Stimulated activated naive CD8-positive, alpha-beta T cell treated with anti-CD3 and anti-CD28 coated beads, Interleukin-15, Interleukin-2, amounts not matched to agents 100 U/mL and 50 U/mL, for 24 hours (primary cell): ENCODE measurements at places on chromosomes 1 and 21.

DNA sequence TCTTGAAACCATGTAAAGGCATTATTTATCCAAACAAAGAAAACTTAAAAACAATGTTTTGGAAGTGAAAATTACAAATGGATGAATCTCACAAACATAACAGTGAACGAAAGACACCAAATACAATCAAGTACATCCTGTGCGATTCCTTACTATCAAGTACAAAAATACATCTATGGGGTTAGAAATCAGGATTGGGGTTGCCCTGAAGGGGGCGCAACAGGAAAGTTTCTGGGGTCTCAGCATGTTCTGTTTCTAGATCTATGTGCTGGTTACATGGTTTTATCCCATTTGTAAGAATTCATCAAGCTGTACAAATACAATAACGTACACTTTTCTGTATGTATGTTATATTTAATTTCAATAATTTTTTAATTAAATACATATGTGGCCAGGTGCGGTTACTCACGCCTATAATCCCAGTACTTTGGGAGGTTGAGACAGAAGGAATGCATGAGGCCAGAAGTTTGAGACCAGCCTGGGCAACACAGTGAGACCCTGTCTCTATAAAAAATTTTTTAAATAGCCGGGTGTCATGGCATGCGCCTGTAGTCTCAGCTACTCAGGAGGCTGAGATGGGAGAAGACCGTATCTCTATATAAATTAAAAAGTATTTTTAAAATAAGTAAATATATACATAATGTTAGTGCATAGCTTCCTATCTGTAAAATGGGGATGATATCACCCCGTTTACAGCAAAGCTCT is 121.5 kb upstream of the SOD1 start:
- peak; percentile 31 for DNase-seq

DNA sequence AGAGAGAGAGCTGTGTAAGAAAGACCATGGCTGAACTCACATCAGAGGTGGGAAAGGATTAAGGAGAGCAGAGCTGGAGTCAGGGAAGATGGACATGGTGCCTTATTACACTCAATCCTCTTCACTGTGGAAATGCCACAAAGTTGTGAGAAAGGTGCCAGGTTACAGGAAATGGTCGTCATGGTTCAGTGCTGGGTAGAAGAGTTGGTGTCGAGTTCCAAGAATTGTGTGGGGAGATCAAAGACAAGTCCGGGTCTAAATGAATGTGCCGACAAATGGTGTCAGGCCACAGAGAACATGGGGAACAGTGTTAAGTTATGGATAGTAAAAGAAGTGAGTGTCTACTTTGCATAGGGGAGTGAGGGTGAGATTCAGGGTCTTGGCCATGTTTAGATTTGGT is 40.9 kb downstream of the LAMC2 start:
- DNase-seq, result no peak

GRCh38 chr1:103514920-103515503 is 10.5 kb upstream of the RNPC3 start:
- no peak for DNase-seq

DNA sequence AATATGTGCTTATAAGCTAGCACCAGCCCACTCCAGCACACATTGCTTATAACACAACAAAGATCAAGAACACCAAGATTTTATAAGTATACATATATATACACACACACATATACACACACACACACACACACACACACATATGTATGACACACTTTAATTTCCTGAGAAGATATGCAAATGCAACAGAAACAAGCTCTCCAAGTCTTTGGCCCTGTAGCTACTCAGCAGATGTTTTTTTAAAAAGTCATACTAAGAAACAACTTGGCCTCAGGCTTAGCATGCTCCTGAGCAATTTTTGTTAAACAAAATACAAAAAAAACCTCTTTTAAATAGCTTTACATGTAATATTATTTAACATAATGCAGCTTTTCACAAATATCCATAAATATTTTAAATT is 11.1 kb downstream of the TNFSF18 start:
- DNase-seq, result no peak

DNA sequence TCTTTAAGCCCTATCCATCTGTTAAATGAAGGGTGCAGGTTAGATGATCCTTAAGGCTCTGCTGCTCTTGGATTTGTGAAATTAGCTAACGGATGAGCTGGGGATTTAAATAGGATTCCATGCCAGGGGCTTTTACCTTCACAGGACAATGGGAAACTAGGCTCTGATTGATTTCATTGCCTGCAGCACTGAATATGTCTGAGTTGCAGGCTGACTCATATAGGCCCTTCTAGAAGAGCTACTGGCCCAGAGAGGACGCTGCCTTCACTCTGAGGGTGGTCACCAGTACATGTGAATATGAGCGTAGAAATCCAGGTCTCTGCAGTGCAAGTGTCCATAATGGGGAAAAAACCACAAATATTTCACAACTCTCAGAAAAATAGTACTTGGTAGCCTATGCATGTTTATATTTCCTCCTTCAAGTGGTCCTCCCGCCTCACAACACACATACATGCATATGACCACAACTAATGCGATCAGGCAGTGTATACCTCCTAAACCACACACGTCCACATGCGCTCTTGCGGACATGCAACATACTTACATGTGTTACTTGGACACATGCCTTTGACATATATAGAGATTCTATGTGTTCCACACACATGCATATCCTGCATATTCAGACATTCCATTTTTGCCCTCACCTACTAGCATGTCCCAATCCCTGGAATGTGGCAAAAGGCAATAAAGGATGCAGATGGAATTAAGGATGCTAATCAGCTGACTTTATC is 233.8 kb upstream of the JUN start:
- no peak for DNase-seq

GRCh38 chr1:111140680-111140967 is 601 bp downstream of the CEPT1 start:
- no peak for DNase-seq

DNA sequence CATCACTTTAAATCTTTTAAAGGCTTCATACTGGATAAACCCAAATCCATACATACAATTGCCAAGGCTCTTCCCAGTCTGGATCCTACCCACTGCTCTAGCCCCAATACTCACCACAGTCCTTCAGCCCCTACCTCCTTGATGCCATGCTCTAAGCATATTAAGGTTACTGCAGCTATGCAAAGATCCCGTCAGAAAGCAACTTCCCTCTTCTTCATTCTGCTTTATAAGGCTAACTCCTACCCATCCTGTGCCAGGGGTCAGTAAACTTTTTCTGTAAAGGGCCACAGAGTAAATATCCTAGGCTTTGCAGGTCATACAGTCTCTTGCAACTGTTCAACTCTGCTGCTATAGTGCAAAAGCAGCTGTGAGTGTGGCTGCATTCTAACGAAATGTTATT is 34.3 kb upstream of the MTF1 start:
- DNase-seq, result no peak

GRCh38 chr1:17837233-17838030 is 82.3 kb downstream of the ACTL8 start:
- DNase-seq, result no peak

GRCh38 chr1:35097224-35097623 is 18.0 kb downstream of the ZMYM1 start:
- no peak for DNase-seq

DNA sequence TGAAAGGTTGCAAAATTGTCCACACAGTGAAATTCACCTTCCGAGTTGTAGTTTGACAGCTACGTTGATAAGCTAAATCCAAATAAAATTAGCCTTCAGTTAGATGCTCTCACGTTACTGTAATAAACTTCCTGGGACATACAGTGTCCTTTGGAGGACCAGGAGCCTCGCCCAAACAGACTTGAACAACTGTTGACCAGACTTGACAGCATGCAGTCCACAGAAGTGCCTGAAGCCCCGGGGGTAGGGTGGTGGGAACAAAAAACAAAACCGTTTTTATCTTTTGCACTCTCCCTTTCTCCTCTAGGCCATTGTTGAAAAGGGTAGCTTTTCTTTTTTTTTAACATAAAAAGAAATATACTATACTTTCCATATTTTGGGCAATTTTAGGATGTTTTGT is 172.8 kb upstream of the SAMSN1 start:
- DNase-seq, result no peak

GRCh38 chr1:217554849-217555248 is 76.0 kb downstream of the GPATCH2 start:
- DNase-seq, result no peak

- DNase-seq, result no peak
Measured at GRCh38 chr1:14648896-14649855, 50.7 kb downstream of the KAZN start.

- DNase-seq, result no peak
Measured at GRCh38 chr1:54798206-54798605, 2.9 kb downstream of the TTC22 start.

- no peak for DNase-seq
Measured at GRCh38 chr21:38349111-38349746, 92.4 kb downstream of the KCNJ15 start.

DNA sequence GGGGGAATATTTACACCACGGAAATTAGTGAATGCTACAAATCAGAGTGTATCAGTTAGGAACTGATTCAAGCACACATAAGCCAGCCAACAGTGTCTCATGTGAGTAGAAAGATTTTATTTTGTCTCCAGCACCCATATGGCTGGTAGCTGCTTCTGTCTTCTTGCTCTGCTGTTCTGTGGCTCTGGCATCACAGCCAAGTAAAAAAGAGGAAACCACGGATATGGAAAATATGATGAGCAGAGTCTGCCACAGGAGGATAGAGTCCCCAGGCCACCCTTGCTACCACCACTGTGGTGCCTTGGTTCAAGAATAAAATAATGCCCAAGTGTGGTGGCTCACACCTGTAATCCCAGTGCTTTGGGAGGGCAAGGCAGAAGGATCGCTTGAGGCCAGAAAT is 53.6 kb upstream of the SPOCD1 start:
- DNase-seq, result no peak

DNA sequence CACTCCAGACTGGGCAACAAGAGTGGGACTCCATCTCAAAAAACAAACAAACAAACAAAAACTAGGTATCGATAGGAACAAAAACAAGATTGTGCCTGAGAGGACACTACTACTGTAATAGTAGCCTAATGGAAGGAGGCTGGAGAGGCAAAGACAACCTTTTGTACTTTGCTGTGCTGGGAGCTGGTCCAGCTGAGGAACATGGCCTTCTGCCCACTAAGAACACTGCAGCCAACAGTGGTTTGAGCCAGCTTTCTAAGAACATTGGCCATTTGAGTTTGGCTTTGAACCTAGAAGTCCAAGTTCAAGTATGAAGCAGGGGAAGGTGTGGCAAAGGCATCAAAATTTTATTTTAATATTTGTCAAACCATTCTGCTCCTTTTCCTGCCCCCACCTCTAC is 22.7 kb upstream of the RGS8 start:
- no peak for DNase-seq

GRCh38 chr1:224860488-224861338 is 68.8 kb upstream of the DNAH14 start:
- no peak for DNase-seq

DNA sequence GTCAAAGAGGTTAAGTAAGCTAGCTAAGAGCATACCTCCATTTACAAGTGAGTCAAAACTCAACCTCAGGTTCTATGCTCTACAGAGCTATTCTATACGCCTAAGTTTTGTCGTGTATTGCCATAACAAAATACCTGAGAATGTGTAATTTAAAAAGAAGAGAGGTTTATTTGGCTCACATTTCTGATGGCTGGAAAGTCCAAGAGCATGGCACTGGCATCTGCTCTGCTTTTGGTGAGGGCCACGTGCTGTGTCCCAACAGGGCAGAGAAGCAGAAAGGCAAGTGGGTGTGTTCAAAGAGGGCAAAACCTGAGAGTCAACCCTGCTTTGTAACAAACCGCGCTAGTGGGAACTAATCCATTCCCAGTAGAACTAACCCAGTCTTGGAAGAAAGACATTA is 60.9 kb upstream of the POU2F1 start:
- DNase-seq, result no peak

DNA sequence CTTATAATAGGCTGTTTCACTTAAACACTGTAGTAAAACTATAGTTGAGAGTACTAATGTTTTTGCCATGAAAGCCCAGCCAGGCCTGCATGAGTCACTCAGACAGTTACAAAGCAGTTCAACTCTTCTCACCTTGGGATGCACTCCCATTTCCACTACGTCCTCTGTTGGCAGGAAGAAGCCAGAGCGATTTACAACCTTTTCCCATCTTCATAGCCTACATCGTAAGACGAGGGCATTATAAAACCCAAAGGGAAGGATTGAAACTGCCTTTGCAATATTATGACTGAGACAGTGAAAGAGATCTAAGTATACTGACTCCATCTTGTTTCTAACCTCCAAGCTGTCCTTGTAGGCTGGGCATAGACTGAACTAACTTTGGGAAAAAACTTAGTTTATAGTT is 71.8 kb upstream of the CSF1 start:
- DNase-seq, result no peak
